ENCODE measurements at places on chromosomes 3 and 15.
A peak's percentile ranks its signal among the peaks of the same experiment; 100 is the strongest.

- DNase-seq = no peak
Observed at GRCh38 chr3:10322352-10322710, 1.4 kb upstream of the SEC13 start.

DNA sequence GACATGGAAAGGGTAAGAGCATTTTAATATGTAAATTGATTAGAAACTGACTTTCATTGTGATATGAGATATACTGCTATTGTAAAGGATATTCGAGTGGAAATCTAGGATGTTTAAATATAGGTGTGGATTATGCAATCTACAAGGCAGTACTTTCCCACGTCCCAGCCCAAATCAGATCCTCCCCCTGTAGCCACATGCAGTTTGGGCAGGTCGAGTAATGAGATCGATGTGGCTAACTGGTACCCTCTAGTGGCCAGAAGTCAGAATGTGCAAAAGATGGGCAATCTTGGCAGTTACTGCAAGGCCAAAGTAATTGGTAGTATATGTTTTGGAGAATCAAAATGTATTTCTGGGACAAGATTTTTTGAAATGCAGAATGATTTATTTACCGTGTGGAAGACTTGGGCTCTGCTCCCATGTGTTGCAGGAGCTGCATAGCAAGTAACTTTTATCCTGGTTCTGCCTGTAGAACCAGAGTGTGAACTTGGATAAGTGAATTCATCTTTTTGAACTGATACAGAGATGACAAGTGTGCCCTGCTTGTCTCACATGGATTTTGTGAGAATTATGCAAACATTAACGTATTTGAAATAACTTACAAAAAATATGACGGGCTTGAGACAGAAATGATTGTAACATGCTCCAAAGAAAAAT, 94.5 kb upstream of the ADAMTSL3 start:
- DNase-seq = peak; percentile 29

DNA sequence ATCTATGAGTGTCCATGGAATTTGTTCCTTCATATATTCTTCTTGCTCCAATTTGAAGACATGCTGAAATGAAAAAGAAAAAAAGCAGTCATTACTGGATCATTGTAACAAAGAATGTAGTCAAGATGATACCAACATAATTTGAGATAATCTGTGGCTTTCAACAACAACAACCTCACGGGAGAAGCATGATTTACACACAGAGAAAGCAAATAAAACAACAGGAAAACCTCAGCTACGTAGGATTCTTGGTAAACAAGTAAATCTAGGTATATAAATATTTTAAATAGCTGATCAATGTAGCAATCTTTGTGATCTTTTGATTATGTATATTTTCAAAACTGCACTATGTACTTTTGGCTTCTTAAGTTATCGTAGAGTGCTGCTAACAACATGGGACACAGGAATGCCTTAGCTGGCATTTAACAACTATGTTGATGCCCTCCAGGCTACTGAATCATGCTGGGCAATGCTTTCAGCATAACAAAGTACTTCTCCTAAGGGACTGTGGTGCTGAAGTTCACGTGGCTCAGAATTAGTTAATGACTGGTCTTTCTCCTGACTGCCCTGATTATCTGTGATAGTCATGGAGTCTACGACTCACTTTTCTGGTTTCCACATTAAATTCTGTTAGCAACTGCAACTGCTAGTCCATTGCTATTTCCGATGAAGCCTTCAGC, 96.5 kb upstream of the MYO5C start:
- no peak for DNase-seq

DNA sequence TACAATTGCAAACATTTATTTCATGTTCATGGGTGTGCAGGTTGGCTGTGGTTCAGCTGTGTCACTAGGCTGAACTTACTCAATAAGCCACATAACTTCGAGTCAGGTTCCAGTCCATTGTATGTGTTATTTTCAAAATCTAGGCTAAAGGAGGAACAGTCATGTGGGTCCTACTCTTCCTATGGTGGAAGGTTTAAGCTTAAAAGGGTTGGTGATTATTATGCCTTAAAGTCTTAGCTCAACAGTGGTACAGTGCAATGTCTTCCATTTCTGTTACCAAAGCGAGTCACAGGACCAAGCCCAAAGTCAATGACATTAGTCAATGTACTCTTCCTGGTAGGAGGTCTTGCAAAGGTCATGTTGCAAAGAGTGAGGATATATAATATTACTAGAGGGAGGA, 78.2 kb downstream of the ATG7 start:
- no peak for DNase-seq

GRCh38 chr3:146499701-146500100, 30.3 kb upstream of the PLSCR2 start:
- no peak for DNase-seq

DNA sequence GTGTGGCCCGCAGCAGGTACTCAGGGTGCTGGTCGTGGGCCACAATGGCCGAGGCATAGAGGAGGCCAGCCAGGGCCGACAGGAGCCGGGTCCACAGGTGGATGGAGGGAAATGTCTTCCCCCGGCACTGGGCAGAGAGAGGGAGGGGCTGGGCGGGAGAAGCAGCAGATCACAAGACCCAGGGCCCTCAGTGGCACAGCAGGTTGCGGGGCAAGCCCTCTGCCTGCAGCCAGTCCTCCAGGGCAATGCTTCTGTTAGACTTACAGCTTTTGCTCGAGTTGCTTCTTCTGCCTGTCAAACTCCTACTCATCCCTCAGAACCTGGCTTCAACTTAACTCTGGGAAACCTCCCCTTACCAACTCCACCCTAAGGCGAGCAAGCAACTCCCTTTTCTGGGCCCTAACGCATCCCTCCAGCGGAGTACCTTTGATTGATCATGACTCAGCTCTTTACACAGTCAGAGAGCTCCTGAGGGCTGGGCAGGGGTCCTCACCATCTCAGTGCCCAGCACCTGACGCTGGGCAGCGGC, 16.0 kb downstream of the TMEM44 start:
- DNase-seq = no peak

- no peak for DNase-seq
Observed at GRCh38 chr3:173221010-173221409, 80.0 kb upstream of the SPATA16 start.

DNA sequence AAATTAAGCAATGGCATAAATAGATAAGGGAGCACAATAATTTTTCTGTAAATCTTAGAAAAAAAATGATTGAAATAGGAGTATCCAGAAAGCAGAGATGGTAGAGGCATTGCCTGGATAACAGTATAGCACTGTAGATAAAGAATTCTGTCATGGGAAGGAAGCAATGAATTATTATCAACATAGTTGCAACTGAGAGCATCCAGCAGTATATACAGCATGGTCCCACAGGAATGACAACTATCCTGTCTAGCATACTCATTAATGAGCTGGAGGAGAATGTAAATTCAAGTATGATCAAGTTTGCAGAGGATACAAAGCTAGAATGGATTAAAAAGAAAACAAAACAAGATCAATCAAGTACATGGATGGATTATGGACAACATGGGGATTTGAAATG, 90.8 kb downstream of the DPH6 start:
- DNase-seq = no peak

- DNase-seq = no peak
Observed at GRCh38 chr15:97678656-97679055, 281.8 kb upstream of the ARRDC4 start.

DNA sequence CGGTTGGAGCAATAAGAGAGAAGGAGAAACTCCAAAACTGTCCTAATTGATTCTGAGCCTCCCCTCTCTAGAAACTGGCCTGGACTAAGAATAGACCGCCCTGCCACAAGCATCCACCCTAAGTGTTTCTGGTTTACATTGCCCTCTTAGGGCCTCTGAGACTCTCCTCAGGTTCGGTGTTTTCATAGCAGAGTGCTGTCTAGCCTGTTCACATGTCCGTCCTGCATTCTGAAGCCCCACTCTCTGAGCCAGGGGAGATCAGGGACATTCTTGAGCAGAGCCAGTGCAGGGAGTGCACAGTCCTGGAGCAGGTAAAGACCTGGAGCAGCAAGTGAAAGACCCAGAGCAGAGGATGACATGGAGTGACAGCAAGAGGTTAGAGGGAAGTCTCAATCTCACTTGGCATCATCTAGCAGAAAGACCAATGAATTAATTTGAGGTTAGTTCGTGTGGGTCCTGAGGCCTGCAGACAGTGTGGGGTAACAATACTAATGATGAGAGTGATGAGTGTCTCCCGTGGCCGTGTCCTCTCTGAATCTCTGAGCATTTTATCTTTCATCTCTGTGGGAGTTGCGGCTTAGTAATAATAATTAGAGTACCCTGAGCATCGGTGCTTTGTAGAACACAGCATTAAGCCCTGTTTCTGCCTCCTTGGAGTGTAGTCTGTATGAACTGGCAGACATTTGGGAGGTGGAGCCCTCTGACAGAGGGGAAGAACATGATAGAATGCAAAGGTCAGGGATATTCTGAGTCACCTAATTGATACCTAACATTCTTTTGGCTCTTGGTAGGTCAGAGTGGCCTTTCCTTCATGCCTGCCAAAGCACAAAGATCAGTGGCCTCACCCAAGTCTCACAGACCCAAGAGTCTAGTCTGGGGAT, 24.6 kb downstream of the MAPKBP1 start:
- DNase-seq = no peak

DNA sequence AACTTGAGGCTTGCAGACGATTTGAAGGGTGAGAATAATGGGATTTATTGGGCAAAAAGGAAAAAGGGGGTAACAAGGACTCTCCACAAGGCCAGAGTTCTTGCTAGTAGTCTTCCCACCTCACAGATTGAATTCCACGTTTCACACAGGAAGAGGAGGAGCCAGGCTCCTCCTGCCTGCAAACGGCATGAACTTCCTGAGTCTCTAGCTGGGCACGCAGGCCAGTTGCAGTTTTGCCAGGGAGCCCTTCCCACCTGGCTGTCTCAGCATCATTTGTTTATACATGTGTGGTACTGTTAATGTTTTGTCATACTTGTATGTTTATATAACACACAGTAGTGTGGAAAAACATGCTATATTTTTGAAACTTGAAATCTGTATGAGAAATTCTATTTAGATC, 155.0 kb downstream of the NLGN1 start:
- no peak for DNase-seq

DNA sequence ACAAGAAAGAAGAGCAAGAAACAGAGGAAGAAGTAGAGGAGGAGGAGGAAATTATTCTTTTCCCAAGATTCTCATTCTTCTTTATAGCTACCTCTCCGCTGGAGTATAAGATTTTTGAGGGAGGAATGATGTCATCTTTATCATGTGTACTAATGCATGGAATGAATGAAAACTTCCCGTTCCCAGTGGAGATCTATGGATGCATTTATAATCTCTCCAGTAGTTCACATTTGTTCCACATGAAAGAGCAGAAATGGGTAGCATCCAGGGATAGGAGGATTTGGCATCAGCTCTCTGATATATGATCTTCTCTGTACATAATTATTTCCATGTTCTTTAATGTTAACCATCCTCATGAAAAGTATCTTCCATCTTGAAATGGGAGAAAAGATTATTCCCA, 244.4 kb downstream of the ADAMTSL3 start:
- DNase-seq = no peak

GRCh38 chr3:27354161-27354560, 15.0 kb downstream of the NEK10 start:
- DNase-seq = no peak

DNA sequence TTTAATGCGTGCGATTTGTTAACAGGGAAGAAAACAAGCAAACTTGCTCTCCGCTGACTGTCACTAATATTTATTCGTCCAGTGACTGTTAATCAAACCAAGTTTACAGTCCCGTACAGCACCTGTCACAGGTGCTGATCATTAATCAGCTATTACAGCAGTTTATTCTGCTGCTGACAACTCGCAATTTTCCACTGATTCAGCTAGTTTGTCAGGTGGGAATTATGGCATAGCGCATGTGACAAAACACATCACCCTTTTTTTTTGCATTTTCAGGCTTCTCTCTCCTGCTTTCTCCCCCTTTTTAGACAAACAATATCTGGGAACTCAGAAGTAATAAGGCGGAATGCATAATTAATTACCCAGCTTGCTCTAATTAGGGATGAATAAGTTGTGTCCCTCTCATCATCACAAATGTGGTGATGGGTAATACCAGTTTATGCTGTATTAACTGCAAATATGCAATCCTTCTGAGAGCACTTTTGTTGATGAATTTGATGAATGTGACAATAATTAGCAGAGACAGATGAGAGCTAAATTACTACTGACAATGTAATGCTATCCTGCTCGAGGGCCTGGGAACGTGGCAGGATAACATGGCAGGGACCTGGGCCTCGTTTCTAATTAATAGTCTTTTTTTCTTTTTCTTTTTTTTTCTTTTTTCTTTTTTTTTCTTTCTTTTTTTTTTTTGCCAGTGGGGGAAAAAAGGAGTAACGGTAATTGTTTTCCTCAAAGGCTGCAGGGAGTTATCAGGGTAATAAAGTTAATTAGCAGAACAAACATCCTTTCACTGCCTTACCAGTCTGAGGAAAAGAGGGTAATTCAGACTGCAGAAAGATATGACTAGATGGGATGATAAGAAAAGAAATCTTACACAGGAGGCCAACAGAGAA, 150.3 kb upstream of the SOX2 start:
- DNase-seq = no peak

DNA sequence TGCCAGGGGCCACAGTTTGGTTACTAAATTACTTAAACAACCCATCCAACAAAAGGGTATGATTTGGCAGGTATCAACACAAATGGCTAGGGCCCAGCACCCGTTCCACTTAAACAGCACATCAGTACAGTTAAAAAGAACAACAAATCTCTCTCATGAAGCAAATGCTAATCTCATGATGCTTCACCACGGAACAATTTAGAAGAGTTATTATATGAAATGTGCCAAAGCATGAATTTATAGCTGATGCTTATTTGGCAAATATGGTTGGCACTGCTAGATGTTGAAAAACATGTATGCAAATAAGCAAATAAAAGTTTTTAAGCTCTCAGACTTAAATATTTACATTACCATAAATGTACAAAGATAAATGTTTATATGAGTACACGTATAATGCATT, 2.3 kb downstream of the PEAK1 start:
- no peak for DNase-seq

DNA sequence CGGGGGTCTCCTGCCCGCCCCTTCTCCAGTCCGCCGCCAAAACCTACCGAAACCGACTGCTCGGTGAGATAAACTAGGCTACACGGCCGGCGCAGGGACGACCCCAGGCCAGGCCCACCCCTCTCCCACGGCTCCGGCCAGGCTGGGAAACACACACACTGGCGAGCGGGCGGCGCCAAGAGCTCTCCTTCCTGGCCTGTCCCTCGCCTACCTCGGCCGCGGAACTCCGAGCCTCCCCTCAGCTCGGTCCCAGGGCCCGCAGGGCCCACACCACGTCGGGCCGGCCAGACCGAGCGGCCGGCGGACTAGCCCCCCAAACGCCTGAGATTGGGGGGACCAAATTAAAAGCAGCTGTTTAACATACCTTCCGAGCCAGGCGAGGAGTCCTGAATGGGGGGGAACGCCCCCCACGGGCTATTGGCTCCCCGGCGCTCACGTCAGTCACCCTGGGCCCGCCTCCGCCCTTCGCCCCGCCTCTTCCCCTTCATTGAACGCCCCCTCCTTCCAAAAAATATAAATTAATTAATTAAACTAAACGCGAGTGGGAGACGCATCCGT, 4.0 kb upstream of the SIN3A start:
- no peak for DNase-seq

DNA sequence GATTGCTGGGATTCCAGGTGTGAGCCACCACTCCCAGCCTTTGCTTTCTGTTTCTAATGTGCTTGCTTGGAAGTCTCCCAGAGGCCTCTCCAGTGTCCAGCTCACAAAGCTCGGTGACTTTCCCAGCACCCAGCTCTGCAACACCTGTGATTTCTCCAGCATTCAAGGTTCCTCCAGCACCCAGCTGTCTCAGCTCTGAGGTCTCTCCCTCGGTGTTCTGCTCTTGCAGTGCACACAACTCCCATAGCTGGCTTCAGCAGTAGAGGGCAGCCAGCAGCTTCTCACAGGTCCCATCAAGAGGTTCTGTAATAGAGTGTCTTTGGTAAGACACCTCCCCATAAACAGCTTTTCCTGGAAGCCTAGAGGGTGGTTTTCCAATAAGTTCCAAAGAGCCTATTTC, 75.1 kb downstream of the GRM7 start:
- DNase-seq = no peak
